ENCODE measurements at places on chromosomes 3 and 15.

DNA sequence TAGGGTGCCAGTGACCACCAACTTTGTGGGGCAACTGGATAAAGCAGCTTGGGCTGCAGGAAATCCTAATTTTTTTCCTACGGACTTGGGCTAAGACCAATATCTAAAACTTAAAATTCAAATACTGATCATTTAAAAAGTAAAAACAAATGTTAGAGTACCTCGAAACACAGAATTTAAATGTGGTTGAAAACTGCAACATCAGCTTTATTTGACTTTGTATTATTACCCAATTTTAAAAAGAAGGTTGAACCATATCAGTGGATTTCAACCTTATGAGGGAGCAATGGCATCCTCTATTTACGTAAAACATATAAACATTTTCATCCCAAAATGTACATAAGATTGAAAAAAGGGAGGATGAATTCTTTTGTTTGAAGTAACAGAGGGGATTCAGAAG is 26.2 kb downstream of the CFAP20DC start:
- no peak for DNase-seq

GRCh38 chr3:45332493-45332892 is 55.9 kb upstream of the LARS2 start:
- no peak for DNase-seq

- no peak for DNase-seq
Measured at GRCh38 chr3:160225176-160226025, at the start of gene C3orf80. C3orf80 (plus strand) TSS chr3:160225422; CDS start chr3:160225636, 214 bp downstream.

DNA sequence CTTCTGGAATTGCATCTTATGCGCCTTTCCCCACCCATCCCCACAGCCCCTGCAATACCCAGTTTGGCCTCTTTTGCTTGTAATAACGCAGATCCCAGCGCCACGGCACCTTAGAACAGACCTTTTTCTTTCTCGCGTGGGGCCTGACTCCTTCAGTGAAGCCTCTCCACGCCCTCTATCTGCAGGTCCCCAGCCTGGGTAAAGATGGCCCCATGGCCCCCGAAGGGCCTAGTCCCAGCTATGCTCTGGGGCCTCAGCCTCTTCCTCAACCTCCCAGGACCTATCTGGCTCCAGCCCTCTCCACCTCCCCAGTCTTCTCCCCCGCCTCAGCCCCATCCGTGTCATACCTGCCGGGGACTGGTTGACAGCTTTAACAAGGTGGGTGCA is 594 bp downstream of the CRELD1 start:
- DNase-seq: no peak

GRCh38 chr3:50221411-50222168 is 14.4 kb upstream of the GNAI2 start:
- DNase-seq: no peak

- no peak for DNase-seq
Measured at GRCh38 chr3:81789691-81790090, 28.2 kb upstream of the GBE1 start.

- no peak for DNase-seq
Measured at GRCh38 chr15:63324770-63325169, 47.4 kb downstream of the APH1B start.

DNA sequence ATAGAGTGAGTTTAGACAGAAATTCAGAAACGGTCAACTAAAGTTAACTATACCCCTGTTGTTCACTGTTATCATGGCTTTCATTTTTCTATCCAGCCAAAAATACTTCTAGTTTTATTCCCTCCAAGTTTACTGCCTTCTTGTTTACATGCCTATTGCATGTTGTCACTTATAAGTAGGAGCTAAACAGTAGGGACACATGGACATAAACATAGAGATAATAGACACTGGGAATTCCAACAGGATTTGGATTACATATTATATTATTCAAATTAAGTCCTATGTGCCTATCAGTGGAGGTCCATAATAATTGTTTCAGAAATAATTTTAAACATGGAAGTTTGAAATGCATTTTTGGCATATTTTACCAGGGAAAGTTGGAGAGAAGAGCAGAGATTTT is 269.1 kb upstream of the ZNF717 start:
- DNase-seq: no peak

DNA sequence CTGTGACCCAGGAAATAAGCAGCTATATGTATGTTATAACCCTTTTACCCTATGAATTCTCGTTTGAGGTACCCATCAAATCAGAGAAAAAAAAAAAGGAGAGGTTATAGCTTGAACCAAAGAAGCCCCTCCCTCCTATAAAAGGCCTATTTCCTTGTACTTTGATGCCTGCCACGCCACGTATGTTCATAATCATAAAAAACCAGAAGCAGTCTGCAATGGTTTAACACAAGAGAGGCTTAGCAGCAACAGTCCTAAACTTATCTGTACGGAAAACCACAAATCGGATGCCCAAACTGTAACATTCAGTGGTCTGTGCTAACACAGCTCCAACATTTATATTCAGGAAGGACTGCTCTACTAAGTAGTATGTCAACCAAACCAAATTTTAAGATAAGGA is 21.2 kb downstream of the CCR8 start:
- DNase-seq: no peak

DNA sequence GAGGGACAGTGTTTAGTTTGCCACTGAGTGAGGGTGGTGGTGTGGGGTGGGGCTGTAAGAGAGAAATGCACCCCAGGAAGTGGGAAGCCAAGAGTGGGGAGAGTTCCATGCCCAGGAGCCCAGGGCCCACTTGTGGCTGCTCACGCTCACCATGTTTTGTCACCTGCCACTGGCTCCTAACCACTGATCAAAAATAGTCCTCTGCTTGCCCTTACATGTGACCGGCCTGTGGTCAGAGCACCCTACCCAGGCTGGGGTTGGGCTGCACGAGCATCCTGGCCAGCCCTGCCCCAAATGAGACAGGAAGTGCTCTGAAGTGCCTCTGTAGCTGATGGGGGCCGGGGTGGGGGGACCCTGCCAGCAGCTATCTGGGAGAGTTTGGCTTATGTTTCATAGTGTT is 216.3 kb downstream of the RPLP1 start:
- no peak for DNase-seq

DNA sequence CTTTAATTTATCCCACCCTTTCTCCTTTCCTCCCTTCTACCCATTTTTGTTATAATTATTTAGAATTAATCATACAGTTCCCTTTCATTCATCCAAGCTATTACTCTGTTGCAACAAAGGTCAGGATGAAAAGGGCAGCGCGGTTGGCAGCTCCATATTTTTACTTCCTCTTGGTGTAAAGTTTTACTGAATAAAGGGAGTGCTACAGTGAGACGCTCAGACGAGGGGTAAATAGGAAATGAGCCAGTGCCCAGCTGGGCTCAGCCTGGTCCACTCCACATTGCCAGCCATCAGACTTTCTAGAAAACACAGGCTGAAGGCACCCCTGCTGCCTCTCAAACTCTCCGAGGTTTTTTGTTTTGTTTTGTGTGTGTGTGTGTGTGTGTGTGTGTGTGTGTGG is 21.9 kb upstream of the ZBTB38 start:
- no peak for DNase-seq

- DNase-seq: no peak
Measured at GRCh38 chr15:81653259-81653658, 279.2 kb upstream of the TMC3 start.

GRCh38 chr3:27721717-27722564 is at the start of gene EOMES:
EOMES (minus strand) TSS chr3:27722323; CDS start chr3:27722294, 29 bp downstream.
- DNase-seq: no peak

- DNase-seq: no peak
Measured at GRCh38 chr3:86744051-86744450, 246.9 kb downstream of the VGLL3 start.

GRCh38 chr3:53156368-53156834 is 4.6 kb upstream of the PRKCD start:
- no peak for DNase-seq

DNA sequence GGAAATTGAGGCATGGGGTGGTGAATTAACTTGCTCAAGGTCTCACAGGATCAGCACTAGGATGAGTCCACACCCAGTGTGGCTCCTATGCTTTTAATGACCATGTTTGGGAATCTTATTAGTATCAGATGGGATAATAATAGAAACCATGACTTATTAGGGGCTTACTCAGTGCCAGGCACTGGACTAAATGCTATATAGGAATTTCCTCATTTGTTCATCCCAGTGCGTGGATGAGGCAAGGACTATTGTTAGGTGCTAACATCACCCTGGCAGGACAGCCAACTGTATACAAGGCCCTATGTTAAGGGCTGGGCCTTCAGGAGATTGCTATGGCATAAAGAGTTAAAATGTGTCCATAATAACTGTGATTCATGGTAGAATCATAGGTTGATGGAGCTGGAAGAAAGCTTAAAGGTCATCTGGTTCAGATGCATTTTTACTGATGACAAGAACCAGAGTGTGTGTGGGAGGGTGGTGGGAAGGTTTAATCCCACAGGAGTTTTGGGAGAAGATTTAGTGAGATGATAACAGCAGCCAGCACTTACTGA is 4.7 kb upstream of the FEM1B start:
- DNase-seq: no peak

- no peak for DNase-seq
Measured at GRCh38 chr15:50315814-50316630, 39.0 kb downstream of the GABPB1 start.

DNA sequence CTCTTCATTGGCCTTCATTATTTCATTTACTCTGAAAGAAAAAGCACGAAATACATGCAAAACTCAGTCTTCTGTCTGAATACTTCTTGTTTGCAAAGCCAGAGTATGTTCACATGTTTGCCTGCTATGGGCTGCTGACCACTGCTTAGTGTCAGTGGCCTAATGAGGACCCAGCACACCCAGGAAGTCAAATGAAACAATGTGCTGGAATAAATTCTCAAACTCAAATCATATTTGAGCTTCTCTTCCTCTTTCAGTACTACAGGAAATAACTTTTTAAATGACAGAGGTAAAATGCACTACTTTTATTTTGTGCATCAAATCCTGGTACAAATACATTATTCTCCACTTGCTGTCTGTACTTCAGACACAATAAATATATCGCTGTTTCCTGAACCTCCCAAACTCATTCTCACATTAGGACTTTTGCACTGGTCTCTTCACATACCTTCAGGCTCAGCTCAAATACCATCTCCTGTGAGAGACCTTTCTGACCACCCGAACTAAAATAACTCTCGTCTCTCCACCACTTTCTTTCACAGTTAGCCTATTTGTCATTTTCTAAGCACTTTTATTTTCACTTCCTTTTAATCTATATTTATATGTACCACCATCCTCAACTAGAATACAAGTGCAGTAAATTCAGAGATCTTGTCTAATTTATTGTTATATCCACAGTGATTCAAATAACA is 176.8 kb downstream of the TUSC7 start:
- no peak for DNase-seq

- DNase-seq: no peak
Measured at GRCh38 chr15:70198441-70199123, 100.9 kb upstream of the TLE3 start.

DNA sequence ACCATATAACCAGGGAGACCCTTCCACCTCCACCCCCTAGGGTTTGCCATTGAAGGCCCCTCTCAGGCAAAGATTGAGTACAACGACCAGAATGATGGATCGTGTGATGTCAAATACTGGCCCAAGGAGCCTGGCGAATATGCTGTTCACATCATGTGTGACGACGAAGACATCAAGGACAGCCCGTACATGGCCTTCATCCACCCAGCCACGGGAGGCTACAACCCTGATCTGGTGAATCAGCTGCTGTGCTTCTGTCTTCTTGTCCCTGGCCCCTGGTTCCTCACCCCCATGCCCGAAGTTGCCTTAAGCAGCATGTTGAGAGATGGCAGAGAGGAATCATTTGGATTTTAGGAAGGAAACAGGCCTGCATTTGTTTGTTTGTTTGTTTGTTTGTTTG is 98.4 kb downstream of the FLNB start:
- no peak for DNase-seq

DNA sequence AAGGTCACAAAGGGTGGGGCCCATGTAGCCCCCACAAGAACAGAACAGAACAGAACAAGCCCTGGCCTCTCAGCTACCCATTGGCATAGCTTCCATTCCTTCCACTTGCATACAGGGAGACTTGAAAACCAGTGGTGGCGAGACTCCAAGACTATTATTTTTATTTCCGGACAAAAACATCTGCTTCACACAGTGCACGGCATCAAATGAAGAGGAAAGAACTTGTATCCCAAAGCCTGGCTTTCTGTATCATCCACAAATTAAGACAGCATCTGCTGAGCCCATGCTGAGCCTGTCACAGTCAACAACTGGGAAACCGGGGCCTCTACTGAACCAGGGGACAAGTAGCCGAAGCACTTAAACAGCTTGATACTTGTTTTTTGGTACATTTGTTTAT is 56.0 kb downstream of the CLEC3B start:
- DNase-seq: no peak

GRCh38 chr15:41566121-41566885 is 7.3 kb downstream of the TYRO3 start:
- no peak for DNase-seq

DNA sequence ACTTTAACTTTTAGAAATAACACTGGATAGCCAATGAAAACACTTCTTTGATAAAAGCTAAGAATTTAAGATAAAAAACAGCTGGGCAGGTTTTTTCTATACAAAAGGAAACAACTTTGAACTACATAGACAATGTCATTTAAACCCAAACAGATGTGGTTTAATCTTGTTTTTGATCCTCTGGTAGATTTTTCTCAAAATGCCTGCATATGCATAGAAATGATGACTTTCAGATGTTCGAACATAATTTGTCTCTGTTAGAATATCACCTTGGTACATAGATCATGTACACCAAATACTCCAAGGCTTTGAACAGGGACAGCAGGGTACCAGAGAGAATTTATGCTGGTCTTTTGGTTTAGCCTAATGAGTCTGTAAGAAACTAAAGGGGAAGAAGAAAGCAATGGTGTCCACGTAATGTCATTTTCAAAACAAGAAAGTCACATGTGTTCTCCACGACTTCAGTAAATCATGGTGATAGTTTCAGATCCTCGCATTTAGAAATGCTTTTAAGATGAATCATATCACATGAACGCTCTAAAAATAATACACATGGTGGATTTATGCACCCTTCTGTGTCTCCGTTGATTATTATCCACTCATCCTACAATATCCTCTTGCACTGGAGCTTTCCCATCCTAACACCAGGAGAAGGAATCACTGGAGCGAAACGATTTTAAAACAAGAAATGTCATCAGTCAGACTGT is 160.1 kb upstream of the PDZRN3 start:
- no peak for DNase-seq

GRCh38 chr3:172465281-172465680 is 17.0 kb upstream of the GHSR start:
- DNase-seq: no peak

DNA sequence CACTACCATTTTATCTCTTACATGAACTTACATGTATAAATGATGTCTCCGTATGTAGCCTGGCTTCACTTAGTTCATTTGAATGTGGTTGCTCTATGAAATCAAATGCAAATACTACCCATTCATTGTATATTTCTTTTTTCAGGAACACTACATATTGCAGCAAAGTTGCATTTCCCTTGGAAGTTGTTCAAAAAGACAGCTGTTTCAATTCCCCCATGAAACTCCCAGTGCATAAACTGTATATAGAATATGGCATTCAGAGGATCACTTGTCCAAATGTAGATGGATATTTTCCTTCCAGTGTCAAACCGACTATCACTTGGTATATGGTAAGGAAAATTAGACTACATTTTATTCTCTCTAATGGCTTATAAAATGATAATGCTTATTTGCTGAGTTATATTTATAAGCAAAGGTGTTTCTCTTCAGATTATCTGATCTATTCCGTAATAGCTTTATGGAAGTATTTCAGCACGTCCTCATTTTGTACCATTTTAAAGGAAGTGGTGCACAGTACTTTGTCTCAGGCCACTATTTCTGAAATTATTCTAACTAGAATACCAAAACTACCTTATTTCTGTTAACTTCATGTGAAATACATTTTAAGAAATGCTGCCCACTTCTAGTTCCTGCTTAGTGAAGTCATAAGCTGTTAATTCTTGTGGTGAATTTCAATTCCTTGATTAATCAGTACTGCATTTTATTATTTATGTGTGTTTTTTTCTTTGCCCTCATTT is 95.1 kb downstream of the IL1RAP start:
- DNase-seq: no peak
